Stimulated activated naive CD4-positive, alpha-beta T cell treated with Interleukin-2 at 50 U/mL for 16 hours (primary cell): ENCODE measurements at places on chromosomes 2 and 18.

GRCh38 chr2:8630676-8631464 lies 51.0 kb upstream of the ID2 start:
- DNase-seq = no peak

DNA sequence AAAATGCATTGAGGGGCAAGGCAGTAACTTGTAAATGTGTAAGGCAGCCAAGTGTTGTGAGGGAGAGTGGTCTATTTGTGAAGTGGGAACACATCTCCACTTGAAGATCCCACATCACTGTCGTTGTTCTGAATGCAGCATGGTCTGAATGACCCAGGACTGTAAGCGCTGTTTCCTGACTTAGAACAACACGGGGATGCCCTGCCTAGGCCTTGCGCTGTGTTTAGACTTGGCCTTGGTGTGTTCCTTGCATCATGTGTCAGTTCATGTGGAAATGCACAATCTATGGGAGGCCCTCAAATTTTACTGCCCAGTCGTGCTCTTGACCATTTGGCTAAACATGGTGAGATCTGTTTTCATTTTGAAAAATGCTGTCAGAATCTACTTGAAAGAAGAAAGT lies 205.1 kb downstream of the SOX11 start:
- no peak for DNase-seq

- no peak for DNase-seq
These were observed 15.0 kb downstream of the RNF149 start for GRCh38 chr2:101293544-101293943.

DNA sequence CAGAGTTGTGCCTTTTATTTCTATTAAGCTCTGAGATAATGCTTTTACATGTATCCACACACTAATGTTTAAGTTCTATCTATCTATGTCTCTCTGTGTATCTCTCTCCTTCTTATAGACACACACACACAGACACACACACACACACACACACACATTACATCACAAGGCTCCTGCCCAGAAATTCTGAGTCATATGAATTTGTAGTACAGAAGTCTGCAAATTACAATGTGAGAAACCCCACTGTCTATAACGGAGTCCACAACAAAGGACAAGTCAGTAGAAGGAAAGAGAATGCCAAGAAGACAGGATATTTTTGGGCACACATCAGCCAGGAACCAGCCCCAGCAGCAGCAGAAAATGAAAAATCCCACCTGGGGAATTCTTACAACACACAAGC lies 142.4 kb downstream of the EN1 start:
- no peak for DNase-seq

DNA sequence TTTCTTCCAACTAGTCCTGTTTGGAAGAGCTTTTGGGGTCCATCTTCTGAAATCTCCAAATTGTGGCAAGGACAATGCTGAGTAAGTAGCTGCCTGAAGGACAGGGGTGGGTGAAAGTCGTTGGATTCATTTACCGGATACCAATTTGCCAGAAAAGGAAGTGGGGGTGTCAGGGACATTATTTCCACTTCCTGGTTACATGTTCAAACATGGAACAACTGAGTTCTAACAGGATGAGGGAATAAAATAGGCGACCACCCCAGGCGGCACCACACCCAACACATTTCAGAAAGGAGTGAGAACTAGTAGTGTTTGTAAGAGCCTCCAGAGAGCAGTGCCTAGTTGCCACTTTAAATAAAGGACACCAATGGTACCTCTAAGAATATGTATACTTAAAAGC lies 158.6 kb upstream of the SERTAD2 start:
- DNase-seq = no peak

- DNase-seq = no peak
These were observed 248.7 kb upstream of the TNP1 start for GRCh38 chr2:217108575-217109027.

DNA sequence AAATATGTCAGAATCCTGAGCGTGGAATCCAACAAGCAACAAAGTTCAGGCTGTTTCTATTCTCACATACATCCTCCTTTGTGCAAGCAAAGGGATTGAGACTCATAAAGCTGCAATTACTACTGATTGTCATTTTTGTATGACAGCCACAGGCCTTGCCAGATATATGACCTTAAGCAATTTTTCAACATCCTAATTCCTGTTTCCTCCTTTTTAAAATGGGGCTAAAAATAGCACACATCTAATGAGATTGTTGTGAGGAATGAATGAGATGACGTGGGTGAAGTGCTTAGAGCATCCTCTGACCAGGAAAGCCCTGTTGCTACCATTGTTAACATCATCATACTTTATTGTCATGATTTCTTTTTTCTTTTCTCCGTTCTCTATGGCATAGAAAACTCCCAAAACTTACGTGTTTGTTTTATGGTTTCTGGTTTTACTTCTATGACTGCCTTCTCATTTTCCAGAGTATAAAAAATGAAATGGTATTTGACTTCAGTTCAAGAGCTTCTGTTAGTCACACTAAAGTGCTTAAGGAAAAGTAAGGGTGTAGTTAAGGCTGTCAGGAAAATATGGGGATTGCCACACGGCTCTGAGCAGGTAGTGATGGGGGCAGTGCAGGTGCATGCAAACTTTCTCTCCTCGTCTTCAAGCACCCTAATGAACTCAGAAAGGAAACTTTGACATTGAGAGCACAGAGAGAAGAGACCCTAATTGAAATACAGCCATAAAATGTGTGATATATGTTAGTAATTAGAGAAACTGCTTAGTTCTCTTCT lies 590.6 kb upstream of the NETO1 start:
- DNase-seq = no peak

- DNase-seq = no peak
These were observed 459.4 kb upstream of the MC4R start for GRCh38 chr18:60831971-60832370.

DNA sequence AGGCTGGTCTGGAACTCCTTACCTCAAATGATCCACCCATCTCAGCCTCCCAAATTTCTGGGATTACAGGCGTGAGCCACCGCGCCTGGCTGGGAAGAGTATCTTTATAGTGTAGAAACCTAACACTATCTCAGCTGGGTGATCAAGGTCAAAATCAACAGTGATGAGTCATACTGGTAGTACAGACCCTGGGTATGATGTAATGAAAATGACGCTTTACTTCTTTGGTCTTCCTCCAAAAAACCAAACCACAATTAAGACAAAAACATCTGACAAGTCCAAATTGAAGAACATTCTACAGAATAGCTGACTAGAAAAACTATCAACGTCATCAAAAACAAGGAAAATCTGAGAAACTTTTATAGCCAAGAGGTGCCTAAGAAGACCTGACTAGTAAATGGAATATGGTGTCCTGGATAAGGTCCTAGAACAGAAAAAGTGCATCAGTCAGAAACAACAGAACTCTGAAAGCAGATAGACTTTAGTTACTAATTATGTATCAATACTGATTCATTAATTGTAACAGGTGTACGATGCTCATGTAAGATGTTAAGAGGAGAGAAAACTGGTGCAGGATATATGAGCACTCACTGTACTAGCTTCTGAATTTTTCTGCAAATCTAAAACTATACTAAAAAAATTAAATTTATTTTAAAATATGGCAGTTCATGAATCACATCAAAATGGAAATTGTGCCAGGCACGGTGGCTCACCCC lies 25.4 kb downstream of the PDCL3 start:
- no peak for DNase-seq

DNA sequence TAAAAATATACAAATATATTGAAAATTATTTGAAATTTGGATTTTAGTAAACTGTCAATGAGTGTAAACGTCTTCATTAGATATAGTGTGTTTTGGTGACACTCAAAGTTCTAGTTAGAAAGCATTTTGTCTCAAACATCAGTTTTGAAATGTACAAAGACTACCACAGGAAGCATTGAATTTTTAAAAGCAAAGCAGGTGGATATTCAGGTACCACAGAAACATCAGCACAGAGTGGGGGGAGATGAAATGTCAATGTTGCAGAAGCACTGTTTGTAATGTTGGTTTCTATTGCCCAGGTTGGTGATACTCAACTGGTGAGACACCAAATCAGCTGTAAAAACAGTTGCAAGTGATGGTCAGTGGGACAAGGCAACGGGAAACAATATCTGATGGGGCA lies 136.5 kb upstream of the ITGA4 start:
- no peak for DNase-seq

- peak; percentile 61 for DNase-seq
These were observed 26.6 kb upstream of the NOTO start for GRCh38 chr2:73175663-73176204.

- peak; percentile 67 for DNase-seq
These were observed 573 bp downstream of the KDSR start for GRCh38 chr18:63366213-63367052.

GRCh38 chr2:218802386-218802994 lies 20.5 kb downstream of the CYP27A1 start:
- DNase-seq = no peak

- no peak for DNase-seq
These were observed 7.1 kb downstream of the PPP1R1C start for GRCh38 chr2:181992776-181993175.

GRCh38 chr2:158042245-158042644 lies 59.4 kb upstream of the UPP2 start:
- no peak for DNase-seq

DNA sequence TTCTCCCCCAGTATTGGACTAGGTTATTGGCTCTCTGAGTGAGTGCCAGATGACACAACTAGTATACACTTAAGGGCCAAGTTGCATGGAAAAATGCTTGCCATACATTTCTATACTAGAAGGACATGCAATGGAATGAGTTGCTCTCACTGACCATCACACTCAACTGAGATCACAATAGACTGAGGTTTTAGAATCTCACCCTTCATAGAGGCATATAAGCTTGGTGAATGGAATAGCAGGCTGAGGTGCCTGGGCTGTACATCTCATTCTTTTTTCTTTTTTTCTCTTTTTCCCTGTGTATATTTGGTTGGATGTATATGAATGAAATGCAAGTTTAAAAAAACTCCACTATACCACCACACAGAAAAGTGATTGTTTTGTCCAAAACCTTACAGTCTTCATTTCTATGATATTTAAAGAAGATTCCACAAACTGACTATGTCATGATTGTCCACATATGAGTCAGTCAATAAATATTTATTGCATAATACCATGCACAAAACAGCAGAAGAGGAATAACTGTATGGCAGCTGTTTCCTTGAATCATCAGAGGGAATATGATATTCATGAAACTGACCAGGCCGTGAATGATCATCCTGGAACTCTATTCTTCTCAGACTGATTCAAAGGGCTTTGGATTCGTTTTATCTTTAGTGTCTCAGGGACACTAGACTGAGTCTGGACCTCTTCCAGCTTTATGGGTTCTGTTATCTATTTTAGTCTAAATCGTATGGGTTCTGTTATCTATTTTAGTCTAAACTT lies 122.6 kb upstream of the STK17B start:
- DNase-seq = no peak

GRCh38 chr2:213021971-213022899 lies 129.2 kb downstream of the IKZF2 start:
- DNase-seq = no peak

GRCh38 chr2:46827274-46828134 lies 88.1 kb downstream of the MCFD2 start:
- no peak for DNase-seq

- DNase-seq = no peak
These were observed 641.6 kb downstream of the SUCLG1 start for GRCh38 chr2:83817511-83817910.

DNA sequence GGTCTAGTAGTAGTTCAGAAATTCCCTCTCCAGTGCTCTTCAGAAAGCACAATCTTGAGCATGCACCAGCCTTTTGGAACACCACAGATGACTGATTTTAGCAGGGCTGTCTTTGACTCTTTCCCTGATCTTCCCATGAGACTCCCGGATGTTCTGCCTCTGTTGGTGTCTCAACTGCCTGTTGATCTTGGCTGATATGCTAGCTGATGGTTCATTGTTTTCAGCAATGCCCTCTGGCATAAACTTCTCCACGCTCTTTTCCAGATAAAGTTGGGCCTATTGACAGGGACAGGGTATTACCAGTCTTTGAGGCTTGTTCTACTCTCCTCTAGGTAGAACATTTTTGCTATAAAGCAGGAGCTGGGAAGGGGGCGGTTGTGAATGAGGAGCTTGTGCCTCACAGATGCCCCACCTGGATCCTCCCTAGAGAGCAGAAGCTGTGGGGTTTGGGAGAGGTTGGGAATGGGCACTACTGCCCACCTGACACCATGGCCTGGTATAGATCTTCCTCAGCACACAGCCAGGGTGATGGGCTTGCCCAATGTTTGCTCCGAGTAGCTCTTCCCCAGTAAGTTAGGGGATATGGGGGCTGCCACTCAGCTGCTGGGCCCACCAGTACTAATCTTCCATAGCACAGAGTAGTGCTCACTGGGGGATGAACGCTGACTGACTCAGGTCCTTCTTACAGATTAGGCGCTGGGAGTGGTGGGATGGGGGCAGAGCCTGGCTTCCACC lies 111.3 kb downstream of the PTGR3 start:
- no peak for DNase-seq

DNA sequence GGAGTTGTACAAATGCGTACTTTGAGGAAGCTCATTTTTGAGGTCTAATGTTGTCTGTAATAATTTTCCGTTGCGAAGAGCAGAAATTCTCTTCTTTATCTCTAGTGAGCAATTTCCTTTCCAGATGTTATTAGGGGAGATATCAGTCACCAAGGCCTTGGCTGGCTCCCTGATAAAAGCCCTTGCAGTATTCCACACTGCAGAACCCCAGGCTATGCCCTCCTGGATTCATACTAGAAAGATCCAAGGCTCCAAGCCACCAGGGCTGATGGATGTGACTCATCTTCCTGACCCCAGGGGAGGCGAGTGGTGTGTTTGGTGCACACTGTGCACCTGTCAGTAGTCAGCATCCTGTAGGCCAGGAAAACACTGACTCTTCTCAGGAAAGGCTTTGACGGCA lies 34.7 kb downstream of the INO80C start:
- DNase-seq = no peak

DNA sequence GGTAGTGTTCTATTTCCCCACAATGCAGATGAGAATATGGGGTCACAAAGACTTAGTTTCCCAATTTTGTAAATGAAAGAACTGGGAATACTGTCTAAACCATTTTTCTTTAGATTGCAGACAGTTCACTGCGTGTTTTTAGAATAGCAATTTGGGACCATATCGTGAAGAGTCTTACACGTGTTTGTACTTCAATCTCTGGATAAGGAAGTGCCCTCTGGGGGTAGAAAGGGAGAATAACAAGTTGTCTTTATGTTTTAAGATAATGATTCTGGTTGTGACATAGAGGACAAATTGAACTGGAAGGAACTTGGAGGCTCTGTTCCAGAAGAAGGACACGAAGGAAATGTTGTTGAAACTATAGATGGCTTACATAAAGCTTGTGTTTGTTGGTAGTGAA lies 457.7 kb downstream of the CBLN2 start:
- DNase-seq = no peak

- DNase-seq = no peak
These were observed 47.6 kb upstream of the FAM124B start for GRCh38 chr2:224449212-224450147.

GRCh38 chr2:163528640-163529217 lies 207.1 kb downstream of the FIGN start:
- no peak for DNase-seq

DNA sequence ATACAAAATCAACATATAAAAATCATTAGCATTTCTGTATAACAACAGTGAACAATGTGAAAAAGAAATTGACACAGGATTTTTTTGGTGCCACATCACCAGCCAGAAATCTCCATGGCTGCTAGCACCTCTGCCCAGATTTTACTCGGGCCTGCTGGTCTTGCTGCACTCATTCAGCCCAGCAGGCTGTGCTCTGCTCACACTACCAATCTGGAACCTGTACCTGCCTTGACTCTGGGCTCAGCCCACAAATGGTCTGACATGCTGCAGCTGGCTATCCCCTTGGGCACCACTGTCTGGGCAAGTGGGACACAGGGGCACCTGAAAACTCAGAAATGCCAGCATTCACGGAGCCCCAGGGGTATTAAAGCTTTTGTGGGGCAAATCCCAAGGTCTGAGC lies 392.5 kb upstream of the NRXN1 start:
- DNase-seq = no peak

- DNase-seq = no peak
These were observed 292.0 kb downstream of the ZNF804A start for GRCh38 chr2:184890311-184890710.
